ENCODE measurements at places on chromosomes 12 and 14.

DNA sequence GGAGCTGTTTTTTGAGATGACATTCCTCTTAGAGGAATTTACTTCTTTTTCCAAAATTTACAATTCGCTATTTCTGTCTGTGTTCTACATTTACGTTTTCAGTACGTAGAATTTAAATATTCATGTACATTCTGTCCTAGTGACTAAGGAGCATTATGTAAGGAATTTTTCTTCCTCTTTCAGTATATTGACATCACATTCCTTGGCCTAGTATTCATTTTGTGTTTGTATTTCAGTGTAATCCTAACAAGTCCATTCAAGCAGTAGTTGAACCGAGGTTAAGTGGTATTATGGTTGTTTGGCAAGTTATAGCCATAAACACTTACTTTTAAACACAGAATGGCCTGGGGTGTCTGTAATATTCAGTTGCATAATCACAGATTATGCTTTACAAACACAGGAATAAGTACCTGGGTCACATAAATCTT lies 465.2 kb downstream of the PCNX1 start:
- peak; percentile 2 for DNase-seq

- no peak for DNase-seq
Observed at GRCh38 chr14:88248606-88249005, 74.5 kb downstream of the KCNK10 start.

GRCh38 chr14:24207104-24207551 lies 1.6 kb downstream of the TSSK4 start:
- no peak for DNase-seq

DNA sequence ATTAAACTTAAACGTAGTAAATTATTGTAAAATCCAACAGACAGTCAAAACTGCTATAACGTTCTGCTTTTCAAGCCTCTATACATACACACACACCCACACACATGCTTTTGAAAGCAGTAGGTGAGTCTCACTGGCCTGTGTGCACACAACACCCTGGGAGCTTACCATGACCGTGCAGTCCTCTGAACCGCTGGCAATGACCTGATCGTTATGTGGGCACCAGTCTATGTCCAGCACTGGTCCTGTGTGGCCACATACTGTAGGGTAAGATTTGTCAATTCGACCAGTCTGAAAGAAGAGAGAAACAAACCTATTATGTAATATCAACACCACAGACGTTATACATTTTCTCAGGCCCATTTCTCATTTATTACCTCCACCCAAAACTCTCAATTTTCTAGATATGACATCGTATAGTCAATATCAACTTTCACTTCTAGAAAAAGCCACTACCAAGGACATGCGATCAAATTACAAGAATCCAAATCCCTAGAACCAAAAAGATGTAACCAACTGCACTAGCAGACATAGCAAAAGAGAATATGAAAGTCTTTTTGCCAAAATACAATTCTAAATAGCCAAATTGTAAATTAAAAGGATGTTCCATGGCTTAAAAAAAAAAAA lies 44.5 kb upstream of the SELPLG start:
- DNase-seq: no peak

GRCh38 chr14:100683578-100683977 lies 43.1 kb upstream of the DLK1 start:
- no peak for DNase-seq
